ENCODE measurements at places on chromosomes 12 and 14.

GRCh38 chr12:43198608-43199007 is 353.4 kb downstream of the ADAMTS20 start:
- DNase-seq: no peak

- DNase-seq: no peak
Observed at GRCh38 chr14:59246566-59246965, 58.1 kb downstream of the DAAM1 start.

DNA sequence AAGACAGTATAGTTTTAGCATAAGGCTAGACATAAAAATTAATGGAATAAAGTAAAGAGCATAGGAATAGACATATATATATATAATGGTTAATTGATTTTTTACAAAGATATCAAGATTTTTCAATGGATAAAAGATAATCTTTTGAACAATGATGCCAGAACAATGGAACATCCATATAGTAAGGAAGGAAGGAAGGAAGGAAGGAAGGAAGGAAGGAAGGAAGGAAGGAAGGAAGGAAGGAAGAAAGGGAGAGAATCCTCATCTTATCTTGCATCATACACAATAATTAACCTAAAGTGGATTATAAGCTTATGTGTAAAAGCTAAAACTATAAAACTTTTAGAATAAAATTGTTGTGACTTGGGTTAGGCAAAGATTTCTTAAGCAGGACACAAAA is 9.8 kb upstream of the NELL2 start:
- no peak for DNase-seq

DNA sequence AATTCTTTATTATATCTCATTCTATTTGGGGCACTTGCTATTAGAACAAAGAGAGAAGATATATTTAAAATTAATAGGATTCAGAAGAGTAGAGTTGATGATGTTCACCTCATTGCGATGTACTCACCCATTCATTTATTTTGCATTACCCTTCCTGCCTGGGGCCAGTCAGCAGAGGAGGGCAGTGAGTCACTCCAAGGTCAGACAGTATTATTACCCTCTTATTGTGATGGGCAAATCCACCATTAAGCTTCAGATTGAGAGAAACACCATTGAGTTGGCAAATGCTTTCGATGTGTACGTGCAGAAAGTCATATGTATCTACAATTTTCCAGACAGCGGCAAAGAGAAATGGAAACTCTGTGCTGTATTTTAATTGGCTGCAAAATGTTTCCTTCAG is 134.2 kb downstream of the BICD1 start:
- DNase-seq: no peak

- no peak for DNase-seq
Observed at GRCh38 chr14:94773061-94773648, 3.2 kb upstream of the GSC start.

DNA sequence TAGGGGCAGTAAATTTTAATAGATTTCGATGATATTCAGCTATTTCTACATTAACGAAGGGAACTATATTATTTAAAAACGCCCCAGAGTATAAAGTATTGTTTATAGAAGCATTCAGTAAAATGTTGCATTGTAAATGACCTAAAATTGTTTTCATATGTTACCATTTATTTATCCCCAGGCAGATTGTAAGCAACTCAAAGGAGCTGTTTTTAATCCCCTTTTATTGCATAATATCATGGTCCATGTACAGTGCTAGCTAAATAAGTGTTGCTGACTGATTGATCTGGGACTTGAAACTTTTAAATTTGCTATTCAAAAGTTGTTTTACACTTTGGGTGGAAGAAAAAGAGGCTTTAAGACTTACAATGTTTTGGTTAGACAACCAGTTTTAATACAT is 199.0 kb upstream of the SLC38A2 start:
- no peak for DNase-seq

DNA sequence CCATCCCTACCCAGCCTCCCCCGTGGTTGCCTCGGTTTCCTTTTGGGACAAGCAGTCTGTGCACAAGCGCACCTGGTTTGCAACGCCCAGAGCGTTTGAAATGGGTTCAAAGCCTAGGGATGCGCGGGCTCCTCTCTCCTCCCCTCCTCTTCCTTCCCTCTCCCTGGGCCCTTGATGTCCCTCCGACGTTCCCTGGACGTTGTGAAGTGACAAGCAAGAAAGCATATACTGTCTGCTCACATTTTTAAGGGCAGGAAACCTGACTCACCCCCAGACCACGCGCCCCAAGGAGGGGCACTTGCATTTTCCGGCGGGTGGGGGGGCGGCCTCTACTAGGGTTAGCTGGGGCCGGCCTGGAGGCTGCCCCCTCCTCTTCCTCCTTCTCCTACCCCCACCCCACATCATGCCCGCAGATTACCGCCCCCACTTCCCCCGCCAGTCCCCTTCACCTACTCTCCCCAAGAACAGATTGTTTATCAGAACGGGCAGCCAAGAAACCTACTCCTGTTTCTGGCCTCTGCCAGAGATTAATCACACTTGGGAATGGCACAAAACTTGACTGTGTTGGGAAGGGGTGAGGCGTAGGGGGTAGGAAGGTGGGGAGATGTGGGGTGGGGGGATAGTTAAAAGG is 9.5 kb upstream of the IRF2BPL start:
- DNase-seq: peak; percentile 47

- DNase-seq: no peak
Observed at GRCh38 chr12:131675126-131676080, 35.5 kb upstream of the SFSWAP start.

- peak; percentile 80 for DNase-seq
Observed at GRCh38 chr14:104976198-104977007, 1.8 kb downstream of the AHNAK2 start.

DNA sequence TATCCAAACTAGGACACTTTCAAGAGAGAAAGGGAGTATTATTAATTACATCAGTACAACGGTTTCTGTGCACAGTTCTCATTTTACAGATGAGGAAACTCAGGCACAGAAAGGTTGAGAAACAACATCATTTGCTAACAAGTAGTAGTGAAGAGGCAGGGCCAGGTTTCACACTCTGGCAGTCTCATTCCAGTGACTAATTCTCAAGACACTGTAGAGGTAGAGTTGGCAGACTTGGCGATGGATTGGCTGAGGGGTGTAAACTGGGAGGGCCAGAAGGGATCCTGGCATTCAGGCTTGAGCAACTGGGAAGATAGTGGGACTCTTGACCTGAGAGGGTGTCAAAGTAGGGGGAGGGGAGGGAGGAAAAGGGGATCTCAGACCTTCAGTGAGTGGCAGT is 73.8 kb upstream of the BDKRB2 start:
- DNase-seq: no peak

- DNase-seq: no peak
Observed at GRCh38 chr14:38366374-38366773, 110.5 kb upstream of the CLEC14A start.

GRCh38 chr12:65827827-65828231 is 3.5 kb downstream of the HMGA2 start:
- peak; percentile 17 for DNase-seq

- no peak for DNase-seq
Observed at GRCh38 chr14:73252491-73253322, 15.4 kb downstream of the PAPLN start.

- DNase-seq: no peak
Observed at GRCh38 chr12:6364044-6364374, 11.4 kb downstream of the SCNN1A start.

DNA sequence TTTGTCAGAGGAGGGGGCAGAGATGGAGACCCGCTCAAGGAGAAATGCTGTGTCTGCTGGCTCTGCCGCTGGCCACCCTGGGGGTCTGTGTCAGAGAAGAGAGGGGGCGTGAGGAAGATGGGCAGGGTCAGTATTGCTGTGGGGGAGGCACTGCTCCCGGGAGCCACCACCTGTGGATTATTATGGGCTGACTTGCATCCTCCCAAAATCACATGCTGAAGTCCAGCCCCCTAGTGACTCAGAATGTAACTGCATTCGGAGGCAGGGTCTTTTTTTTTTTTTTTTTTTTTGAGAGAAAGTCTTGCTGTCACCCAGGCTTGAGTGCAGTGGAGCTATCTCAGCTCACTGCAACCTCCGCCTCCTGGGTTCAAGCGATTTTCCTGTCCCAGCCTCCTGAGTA is 12.3 kb downstream of the ABCD4 start:
- peak; percentile 26 for DNase-seq

GRCh38 chr14:70186900-70187451 is 1.8 kb downstream of the SLC8A3 start:
- peak; percentile 27 for DNase-seq

GRCh38 chr14:52078721-52079120 is 9.9 kb upstream of the NID2 start:
- DNase-seq: no peak

DNA sequence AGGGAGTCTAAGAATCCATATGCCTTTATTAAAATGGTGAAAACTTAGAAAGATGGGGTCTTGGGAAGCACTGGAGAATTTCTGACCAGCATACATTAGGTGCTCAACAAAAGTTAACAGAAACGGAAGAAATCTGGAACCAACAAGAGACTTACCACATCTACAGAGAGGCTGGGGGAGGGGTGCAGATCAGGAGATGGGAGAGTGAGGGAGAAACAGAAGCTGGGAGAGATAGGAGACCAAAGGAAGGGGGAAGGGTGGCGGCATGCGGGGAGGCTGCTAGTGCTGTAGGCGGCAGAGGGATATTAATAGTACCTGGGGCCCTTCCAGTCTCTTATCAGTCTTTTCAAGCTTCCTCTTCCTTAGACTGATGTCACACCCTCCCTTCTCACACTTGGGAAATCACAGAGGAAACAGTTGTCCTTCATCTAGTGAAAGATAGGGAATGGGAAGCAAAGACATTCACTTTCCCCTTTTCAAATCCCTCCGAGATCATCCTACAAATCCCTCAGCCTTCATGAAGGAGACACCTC is 18.1 kb downstream of the ZBTB39 start:
- peak; percentile 67 for DNase-seq

GRCh38 chr14:29163109-29163508 is 396.5 kb downstream of the FOXG1 start:
- DNase-seq: no peak

DNA sequence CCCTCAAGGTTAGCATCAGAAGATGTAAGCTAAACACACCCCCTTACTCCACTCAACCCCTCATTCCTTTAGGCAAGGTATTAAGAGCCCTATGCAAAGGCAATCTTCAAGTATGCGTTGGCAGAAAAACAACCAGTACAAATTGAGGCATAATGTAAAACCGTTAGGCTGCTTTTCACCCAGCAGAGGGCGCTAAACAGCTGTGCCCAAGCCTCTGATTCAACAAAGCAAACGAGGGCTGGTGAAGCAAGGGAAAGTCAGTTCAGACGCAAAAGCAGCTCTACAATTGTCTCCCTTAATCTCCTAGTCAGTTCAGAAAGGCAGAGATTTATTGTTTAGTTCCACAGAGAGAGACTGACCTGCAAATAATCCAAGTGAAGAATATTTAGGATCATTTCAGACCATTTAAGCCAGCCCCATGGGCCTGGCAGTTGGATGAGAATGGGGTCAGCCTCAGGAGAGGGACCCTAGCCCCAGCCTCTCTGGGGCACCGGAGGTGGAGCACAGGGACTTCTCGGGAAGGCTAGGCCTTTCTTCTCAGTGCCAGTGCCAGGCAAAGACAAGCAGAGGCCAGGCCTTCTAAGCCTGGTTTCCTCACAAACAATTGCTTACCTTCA is 23.5 kb downstream of the DCAF5 start:
- DNase-seq: peak; percentile 91

- DNase-seq: no peak
Observed at GRCh38 chr14:51575349-51576116, 76.2 kb upstream of the FRMD6 start.

DNA sequence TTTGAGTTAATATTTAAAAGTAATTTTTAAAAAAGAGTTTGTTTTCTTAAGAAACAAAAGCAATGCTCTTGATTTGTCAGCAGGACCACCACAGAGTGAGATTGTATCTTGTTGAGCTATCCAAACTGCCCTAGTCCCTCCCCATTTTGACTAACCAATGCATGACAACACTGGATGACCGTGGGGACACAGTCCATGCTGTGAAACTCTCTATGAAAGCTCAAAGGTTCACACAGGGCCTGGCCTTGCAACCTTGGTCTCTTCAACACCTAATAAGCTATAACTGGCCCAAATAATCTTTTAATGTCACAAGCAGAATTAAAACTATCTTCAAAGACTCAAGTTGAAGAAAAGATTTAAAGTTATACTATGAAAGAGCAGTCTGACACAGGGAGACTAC is 13.5 kb downstream of the ETFRF1 start:
- no peak for DNase-seq

- DNase-seq: no peak
Observed at GRCh38 chr12:68446384-68446783, 114.2 kb upstream of the MDM1 start.

DNA sequence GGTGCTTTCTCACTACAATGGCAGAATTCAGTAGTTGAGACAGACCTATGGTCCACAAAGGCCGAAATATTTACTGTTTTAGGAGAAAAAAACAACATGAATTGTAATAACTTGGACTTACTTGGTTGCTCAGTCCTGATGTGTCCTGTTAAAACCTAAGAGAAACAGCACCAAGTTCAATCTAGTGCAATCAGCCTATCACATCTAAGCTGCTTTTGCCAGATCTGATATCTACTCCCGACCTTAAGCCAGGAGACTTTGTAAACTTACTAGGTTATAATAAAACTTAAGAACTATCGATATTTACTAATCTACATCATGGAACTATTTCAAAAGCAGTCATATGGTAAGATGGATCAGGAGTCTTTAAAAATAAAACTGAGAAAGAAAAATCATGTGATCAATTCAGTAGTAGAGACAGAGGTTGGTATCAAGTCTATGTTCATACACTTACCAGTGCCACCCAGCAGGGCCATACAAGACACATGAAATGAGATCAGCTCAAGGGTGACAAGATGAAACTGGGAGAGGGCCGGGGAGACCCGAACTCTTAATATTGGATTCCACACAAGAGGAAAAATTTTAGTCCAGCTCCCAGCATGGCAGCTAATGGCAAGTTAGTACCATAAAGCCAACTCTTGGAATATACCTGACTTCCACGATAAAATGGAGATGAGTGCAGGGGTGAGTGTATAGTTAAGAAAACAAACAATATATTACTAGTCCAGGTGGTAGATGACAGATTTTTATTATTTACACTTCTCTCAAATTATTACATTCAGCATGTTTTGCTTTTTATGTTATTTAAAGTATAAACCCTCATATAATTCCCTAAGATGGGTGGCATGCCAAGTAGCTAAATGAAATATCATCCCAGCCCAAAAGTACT is 27.5 kb downstream of the NUDT4 start:
- DNase-seq: peak; percentile 40

GRCh38 chr12:32039347-32039746 is 67.3 kb upstream of the BICD1 start:
- no peak for DNase-seq

- DNase-seq: no peak
Observed at GRCh38 chr12:80807640-80808288, 91.1 kb downstream of the MYF5 start.

GRCh38 chr14:47978871-47979270 is 303.5 kb upstream of the MDGA2 start:
- no peak for DNase-seq

All from erythroblast (primary cell).